NAMALWA (cell line): ENCODE measurements at places on chromosomes 3 and 15.

DNA sequence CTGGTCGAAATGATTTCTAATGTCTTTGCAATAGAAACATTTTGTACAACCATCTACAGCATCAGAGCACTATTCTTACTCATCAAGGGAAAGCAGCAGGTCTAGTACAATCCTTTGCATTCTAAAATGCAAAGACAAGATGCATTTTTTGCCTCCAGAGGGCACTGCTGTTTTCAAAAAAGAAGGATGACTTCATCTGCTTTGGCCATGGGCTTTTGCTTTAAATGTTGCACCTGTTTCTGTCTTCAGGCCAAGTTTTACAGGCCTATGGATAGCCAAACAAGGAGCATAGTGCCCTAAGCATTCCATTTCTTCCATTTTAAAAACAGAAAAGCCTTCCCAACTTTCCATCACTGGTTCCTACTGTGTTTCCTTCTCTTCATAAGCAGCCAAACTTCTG is 3.4 kb downstream of the PARP9 start:
- peak; percentile 86 for DNase-seq

GRCh38 chr15:33810806-33811205 is 157.5 kb upstream of the CHRM5 start:
- DNase-seq = no peak

DNA sequence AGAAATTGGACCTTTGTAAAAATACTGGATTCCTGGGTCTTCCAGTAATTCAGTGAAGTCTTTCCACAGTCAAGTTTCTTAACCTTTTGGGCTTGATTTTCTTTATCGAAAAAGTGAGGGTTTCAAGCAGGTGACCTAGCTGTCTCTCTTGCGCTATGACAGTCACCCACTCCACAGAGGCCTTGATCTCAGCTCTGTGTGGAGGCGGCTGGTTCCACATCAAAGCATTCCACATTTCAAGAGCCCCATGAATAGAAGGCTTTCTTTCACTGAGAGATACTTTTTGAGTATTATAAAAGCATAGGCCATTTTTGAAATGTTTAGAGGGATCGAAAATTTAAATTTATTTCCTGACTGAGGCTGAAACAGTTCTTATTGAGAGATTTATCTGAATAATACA is 43.9 kb downstream of the GABRA5 start:
- no peak for DNase-seq

GRCh38 chr3:52118156-52118875 is 35.9 kb downstream of the POC1A start:
- no peak for DNase-seq

GRCh38 chr15:62618432-62618831 is 424.1 kb upstream of the TPM1 start:
- no peak for DNase-seq

GRCh38 chr15:41811432-41812195 is 16.3 kb upstream of the JMJD7 start:
- DNase-seq = peak; percentile 81

DNA sequence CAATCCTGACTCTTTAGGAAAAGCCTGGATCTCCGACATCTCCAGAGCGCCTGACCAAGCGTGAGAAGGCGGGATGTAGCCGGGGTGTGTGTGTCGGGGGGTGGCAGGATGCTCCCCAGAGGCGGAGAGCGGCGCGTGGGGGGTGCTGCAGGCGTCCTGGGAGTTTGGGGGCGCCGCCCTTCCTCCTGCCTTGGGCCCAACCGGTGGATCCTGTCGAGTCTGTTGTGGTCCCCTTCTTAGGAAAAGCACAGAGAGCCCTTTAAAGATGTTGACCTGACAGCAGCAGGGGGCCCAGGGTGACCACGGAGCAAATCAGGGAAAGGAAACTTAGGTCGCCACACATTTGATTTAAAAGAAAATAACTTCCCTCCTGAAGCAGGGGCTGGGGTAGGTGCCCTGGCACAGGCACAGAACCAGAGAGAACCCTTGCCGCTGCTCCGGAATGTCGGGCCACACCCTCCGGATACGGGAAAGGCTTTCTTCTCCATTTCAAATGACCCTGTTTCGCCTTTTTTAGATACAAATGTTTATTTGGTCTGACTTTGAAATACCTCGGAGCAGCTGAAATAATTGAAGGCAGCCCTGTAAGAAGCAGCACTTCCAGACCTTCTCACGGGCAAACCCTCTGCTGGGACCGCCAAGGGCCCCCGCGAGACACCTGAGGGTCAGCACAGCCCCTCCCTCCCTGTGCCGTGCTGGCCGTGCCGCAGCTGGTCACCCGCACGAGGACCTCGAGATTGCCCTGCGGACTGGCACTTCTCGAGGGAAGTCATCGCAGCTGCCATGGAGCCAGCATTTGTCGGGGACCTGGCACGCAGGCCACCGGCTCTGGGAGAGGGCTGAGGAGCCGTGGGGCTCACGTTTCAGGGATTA is 102.9 kb upstream of the KLF13 start:
- DNase-seq = no peak

- DNase-seq = no peak
These were observed 60.2 kb downstream of the GRM7 start for GRCh38 chr3:6921066-6921465.

- peak; percentile 69 for DNase-seq
These were observed 4.8 kb downstream of the CLN6 start for GRCh38 chr15:68224546-68225250.

DNA sequence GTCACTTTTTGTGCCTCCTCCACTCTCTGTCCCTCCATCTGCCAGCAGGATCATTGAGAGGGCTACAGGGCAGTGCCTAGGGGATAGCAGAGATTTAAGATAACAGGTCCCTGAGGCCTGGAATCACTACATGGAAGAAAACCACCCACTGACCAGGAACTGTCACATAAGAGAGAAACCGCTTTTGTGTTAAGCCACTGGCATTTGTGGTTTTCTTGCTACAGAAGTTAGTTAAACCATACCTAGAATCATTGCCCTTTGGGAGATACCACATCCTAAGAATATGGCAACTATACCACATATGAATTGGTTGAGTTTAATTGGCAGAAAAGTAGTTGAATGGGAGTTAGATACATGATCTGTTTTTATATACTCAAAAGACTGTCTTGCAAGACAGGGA is 112.8 kb upstream of the LPP start:
- DNase-seq = no peak

- no peak for DNase-seq
These were observed 24.8 kb downstream of the CCR1 start for GRCh38 chr3:46183330-46183729.
